ENCODE measurements at places on chromosomes 13 and 19.
A peak's percentile ranks its signal among the peaks of the same experiment; 100 is the strongest.

DNA sequence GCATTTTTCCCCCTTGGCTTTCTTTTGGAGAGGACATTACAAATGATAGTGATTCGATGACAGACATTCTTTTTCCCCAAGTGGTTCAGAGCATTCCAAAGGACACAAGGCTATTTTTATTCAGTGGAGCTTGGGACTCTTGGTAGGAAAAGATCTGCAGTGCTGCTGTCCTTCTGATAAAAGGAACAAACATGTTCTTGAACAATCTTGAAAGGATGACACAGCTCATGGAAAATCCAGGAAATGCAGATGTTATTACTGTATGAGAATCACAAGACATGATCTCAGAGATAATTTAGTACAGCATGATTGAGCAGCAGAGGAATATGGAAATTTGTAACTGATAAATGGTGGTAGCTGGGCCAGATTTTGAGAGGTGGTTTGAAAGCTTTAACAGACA lies 96.2 kb upstream of the RFC3 start:
- no peak for DNase-seq

DNA sequence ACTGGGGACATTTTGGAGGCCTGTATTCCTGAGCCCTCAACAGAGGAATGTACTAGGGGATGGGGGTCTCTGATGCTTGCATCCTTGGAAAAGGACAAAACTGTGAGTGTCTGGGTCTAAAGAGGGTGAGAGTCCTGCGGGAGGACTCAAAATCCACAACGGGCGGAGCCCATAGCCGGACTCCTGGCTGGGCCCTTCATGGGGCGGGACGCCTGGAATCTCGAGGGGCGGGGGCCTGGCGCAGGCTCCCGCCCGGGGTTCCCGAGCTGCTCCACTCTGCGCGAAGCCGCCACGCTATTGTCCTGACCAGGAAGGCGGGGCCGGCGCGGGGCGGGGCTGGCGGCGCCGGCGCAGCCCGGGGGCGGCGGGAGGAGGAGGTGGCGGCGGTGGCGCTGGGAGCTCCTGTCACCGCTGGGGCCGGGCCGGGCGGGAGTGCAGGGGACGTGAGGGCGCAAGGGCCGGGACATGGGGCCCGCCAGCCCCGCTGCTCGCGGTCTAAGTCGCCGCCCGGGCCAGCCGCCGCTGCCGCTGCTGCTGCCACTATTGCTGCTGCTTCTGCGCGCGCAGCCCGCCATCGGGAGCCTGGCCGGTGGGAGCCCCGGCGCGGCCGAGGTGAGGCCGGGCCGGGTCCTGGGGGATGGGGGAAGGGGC lies at the start of gene APLP1:
Gene APLP1, plus strand, starts transcription at position 403 of the 651 bp plus-strand sequence. Its CDS starts 63 bp downstream, at position 466.
- DNase-seq = no peak

DNA sequence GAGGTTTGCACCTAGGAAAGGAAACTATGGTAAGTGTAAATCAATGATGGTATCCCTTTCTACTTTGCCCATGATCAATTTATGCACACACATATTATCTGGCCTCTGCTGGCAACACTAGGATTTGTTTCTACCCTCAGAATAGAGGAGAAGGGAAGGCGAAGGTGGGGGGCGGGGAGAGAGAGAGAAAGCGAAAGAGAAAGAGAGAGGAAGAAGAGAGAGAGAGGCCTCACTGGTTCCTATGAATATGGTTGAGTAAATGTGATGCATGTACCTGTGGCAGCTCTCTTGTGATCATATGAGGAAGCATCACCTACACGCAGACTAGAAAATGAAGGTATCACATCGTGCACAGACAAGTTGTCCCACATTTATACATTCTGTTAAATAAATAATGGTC lies 882.0 kb upstream of the SLITRK6 start:
- DNase-seq = no peak

- no peak for DNase-seq
These were observed 108.3 kb upstream of the RXFP2 start for GRCh38 chr13:31631071-31631470.

DNA sequence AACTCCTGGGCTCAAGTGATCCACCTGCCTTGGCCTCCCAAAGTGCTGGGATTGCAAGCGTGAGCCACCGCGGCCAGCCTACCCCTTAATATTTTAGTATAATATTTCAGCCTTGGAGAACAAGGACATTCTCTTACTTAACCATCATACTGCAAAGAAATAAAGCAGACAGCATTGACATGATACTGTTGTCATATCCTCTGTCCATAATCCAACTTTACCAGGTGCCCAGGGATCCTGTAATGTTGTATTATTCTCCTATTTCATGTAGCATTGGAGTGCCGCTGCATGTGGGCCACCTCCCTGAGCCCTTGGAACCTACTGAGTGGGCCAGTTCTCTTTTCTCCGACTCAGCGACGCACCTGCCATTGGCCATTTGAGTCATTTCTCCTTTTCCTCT lies 21.4 kb upstream of the EHD2 start:
- no peak for DNase-seq

GRCh38 chr19:11387162-11388034 lies 3.3 kb upstream of the EPOR start:
- peak; percentile 12 for DNase-seq

DNA sequence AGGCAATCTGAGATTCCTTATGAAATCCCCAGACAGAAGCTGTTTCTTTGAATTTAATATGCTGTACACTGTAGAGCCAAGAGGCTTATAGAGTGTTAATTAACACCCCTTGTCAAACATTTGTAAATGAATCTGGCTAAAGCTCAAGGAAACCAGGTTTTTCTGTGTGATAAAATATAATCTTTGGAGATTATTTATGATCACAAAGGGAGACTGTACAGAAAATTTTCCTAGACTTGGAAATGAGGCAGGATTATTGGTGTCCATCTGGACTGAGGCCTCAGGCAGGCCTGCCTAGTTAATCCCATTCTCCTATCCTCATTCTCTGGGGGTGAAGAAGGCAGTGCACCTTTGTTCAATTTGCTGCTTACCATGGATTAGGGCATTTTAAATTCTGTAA lies 17.8 kb downstream of the KL start:
- no peak for DNase-seq

DNA sequence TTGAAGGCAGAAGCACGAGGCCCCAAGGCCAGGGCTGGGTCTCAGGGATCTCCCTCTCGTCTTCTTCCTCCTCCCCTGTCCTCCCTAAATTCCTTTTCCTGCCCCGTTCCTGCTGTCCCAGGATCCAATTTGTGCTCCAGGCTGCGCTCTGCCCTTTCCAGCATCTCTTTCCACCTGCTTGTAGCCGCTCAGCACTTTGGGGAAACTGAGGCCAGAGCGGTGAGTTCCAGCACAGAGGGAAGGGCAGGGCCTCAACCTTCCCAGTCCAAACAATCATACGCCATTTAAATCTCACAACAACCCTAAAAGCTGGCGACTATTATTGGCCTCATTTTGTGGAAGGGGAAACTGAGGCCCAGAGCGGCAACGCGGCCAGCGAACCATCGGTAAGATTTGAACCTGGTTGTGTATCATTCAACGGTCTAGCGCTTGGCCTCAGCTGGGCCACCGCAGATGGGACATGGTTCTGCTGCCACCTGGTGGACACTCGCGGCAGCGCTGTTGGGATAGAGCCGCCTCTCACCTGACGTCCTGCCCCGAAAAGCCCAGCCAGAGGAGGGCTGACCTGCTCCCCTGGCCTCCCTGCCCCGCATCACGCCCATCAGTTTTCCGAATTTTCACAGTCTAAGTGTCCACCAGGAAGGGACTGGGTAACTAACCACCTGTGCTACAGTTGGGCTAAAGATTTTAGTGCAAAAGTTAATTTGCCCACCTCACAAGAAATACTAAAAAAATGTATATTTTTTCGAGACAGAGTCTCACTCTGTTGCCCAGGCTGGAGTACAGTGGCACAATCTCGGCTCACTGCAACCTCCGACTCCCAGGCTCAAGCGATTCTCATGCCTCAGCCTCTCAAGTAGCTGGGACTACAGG lies 4.2 kb upstream of the RPL18A start:
- peak; percentile 63 for DNase-seq

DNA sequence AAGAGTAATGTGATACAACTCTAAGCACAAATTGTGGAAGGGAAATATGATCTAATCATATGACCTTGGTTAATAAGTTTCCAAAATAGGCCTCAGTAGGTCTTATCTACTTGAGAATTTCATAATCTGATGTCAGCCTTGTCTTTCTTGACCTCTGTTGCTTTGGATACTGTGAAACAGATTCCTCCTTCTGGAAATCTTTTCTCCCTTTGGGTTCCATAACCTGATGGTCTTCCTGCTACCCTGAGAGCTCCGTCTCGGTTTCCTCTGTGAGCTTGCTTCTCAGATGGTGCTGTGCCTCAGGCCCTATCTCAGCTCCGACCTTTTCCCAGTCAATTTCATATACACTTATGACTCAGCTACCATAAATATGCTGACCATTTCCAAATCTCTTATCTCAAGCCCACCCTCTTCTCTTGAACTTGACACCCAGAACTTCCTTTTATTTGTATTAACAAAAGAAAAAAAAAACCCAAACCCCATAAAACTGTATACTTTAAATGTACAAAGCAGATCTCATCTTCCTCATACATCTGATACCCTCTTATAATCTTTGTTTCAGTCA lies 6.4 kb upstream of the SLC46A3 start:
- DNase-seq = no peak

GRCh38 chr13:41978007-41978406 lies 17.1 kb upstream of the VWA8 start:
- no peak for DNase-seq

- no peak for DNase-seq
These were observed 136.3 kb upstream of the CSNK1A1L start for GRCh38 chr13:37241786-37242185.

DNA sequence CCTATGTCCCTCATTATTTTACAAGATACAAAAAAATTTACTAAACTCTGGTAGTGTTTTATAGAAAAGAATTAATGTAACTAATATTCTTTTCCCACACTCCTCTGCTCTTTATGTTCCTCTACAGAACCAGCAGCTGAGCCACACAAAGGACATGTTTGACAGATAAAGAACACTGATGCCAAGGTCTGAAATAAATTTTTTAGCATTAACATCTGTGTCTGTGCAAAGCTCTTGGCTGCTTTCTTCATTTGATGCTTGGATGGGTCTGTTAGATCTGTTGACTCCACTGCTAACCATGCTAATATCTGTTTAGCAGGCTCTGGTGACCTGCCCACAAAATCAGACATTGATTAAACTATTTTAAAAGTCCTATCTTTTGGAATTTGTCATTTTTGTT lies 2363.8 kb downstream of the PCDH9 start:
- no peak for DNase-seq

DNA sequence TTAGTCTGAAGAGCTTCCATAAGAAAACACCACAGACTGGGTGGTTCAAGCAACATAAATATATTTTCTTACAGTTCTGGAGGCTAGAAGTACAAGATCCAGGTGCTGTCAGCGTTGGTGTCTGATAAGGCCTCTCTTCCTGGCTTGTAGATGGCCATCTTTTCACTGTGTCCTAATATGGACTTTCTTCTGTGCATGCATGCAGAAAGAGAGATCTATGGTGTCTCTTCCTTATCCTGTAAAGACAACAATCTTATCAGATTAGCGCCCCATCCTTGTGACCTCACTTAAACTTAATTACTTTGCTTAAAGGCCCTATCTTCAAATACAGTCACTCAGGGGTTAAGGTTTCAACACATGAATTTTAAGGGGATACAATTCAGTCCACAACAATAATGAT lies 14.1 kb upstream of the NDFIP2 start:
- no peak for DNase-seq

DNA sequence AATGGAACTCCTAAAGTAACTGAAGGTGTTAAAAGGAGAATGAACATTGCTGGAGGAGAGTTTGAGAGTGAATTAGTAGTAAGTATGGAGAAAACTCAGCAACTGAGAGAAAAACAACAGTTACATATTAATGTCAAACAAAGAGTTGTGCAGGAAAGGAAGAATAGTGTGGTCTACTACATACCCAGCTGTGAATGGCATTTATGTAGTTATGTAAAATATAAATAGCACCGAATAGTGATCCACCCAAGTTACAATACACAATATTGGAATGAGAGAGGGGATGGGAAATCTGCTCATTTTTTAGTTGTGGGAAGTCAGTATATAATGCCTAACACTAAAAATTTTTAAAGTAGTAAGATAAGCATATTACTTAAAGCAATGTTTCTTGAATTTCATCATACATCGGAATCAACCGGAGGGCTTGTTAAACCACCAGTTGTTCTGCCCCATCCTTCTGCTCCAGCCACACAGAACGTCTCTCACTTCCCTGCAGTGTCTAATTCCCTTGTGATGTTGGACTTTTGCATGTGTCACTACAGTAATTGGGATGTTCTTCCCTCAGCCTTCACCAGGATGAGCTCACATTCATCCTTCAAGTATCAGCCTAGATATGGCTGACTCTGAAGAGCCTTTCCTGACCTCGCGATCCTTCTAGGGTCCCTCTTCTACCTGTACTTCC lies 11.5 kb downstream of the CCDC70 start:
- DNase-seq = no peak

- DNase-seq = no peak
These were observed 276.3 kb upstream of the PRR20A start for GRCh38 chr13:56864451-56864850.

- DNase-seq = no peak
These were observed 13.8 kb upstream of the NPAS1 start for GRCh38 chr19:47005873-47006272.

DNA sequence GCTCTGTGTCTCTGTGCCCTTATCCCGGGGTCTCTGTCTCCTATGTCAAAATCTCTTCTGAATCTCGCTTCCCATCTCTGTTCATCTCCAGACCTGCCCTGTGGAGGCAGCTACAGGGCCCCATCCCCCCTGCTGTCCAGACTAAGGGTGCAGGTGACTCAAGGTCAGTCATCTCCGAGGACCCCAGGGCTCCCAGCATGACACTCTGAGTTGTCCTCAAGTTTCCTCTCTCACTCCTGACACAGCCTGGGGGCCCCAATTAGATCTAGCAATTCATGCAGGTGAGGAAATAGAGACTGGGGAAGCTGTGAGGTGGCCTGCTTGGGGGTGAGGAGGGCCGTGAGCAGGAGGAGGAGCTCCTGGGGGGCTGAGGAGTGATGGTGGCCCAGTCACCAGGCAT lies 2.1 kb upstream of the CNFN start:
- no peak for DNase-seq

- DNase-seq = no peak
These were observed 2.1 kb downstream of the PLEKHF1 start for GRCh38 chr19:29667387-29667783.

- no peak for DNase-seq
These were observed 35.2 kb downstream of the SLC15A1 start for GRCh38 chr13:98717256-98717655.

GRCh38 chr13:110637747-110638146 lies 22.4 kb downstream of the NAXD start:
- DNase-seq = no peak

DNA sequence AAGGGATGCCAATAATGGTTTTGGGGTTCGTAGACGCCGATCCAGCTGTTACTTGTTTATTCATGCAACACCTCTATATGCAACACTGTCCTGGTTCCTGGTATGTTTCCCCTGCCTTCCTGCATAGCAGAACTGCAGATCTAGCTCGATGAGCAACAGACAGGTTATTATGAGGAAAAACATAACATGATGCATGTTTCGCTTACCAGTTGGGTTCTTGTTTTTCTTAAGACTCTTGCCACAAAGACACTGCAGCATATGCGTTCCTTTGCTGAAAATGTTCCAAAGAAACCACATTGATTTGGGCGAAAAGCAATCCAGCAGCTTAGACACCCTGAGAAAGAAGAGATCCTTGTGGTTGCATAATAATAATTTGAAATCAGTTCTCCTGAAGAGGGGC lies 583 bp downstream of the FGF14 start:
- no peak for DNase-seq

GRCh38 chr19:30593975-30594745 lies 222.0 kb downstream of the ZNF536 start:
- no peak for DNase-seq

Measured in AML-193 (cell line).